Glomerular endothelial cell (primary cell): ENCODE measurements at places on chromosomes 6 and 20. TPM values are rescaled to one million over a fixed set of nuclear protein-coding genes. Genes with fewer than 3 reads are reported as not detected.

- no peak for DNase-seq
Measured at GRCh38 chr6:12000174-12000573, 11.9 kb upstream of the HIVEP1 start.

DNA sequence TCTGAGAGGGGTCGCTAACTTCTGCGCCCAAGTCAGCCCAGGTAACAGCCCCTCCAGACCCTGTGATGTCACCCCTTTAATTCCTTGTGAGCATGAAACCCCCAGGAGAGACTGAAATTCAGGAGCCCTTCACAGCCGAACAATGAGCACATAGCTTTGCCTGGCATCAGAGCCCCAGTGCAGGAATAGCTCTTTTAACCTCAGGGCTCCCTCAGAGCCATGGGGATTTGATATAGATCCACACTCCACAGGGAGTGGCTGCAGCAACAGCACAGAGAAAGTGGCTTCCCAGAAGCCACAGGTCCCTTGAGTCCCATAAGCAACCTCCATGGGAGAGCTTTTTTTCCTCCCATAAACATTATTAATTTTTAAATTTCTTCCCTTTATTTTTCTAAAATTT lies 150.0 kb upstream of the MARCKS start:
- DNase-seq, result no peak

- DNase-seq, result no peak
Measured at GRCh38 chr6:107618672-107619071, 128.8 kb downstream of the SOBP start.

GRCh38 chr6:142886431-142887170 lies 58.4 kb downstream of the HIVEP2 start:
- DNase-seq, result no peak

DNA sequence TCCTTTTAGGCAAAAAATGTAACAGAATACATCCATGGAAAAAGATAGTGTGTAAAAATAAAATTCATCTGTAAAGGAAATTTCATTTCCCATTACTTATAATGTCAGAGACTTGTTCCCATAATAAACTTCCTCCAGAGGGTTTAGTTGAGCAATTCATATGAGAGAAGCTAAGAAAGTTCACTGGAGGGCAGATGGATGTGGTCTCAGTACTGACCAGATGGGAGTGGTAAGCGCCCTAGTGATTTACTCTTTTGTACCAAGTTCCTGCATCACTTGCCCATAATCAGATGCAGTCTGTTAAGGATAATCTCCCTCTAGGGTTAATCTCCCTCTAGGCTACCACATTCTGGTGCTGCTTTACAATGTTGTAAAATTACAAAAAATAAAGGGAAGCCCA lies 61.7 kb downstream of the ESF1 start:
- DNase-seq, result no peak

- DNase-seq, result no peak
Measured at GRCh38 chr6:35507221-35507620, 5.5 kb downstream of the TULP1 start.

DNA sequence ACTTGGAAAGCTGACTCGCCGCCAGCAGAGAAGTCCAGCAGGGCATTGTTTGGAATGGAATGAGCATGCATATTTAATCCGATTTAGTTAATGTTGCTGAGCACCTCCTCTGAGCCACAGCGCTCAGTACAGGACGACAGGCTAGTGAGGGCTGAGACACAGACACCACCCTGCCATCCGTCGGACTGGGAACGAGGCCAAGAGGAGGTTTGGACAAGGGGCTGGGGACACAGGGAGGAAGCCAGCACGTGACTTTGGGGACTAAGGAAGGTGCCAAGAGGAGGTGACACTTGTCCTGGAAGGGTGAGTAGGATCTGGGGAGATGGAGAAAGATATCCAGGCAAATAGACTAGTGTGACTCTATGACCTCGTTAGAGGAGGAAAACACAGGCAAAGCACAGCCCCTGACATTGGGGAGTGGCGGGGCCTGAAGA lies 152.5 kb upstream of the ECI2 start:
- no peak for DNase-seq

GRCh38 chr6:137230547-137230946 lies 11.4 kb upstream of the IFNGR1 start:
- DNase-seq, result no peak

DNA sequence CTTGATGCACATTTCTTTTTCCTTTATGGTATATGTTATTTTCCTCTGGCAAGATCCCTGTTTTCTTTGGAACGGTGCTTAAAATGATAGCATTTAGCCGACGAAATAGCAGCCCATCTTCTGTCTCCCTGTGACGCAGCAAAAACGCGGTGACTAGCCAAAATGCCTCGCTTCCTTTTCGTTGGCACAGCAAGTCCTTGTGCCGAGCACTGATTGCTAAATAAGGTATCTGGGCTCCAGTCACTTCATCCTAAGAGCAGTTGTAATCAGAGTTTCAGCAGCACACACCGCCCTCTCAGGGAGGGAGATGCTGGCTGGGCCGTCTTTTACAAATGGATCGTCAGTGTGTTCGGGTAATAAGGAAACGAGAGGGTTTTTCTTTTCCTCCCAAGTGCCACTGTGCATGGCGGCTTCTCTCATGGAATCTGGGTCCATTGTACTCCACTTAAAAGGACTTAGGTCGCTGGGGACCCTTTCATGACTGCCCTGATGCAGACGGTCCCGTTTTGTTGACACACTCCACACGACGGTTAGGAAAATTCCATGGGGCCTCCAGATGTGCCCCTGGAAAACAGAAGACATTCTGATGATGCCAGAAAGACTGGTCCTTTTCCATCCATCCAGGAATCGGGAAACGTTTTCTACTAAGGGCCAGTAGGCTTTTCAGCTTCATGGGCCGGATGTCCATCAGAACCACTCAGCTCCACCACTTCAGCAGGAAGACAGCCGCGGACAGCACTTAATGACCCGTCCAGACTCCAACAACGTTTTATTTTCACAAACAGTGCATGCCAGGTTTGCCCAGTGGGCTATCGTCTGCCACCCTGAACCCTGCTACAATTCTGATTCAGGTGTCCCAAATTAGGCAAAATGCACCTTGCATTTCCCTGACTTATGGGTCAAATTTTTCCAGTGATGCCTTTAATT lies 185.5 kb downstream of the CDH4 start:
- no peak for DNase-seq

DNA sequence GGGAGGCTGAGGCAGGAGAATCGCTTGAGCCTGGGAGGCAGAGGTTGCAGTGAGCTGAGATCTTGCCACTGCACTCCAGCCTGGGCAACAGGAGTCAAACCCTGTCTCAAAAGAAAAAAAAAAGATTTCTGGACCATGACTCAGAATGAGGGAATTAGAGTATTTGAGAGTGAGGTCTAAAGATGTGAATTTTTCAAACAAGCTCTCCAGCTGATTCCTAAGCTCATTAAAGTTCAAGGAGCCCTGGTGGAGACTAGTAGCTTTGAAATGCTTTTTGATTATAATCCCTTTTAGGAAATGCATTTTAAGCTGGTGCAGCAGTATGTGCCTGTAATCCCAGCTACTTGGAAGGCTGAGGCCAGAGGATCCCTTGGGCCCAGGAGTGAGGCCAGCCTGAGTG lies 21.8 kb upstream of the SRF start:
- no peak for DNase-seq

DNA sequence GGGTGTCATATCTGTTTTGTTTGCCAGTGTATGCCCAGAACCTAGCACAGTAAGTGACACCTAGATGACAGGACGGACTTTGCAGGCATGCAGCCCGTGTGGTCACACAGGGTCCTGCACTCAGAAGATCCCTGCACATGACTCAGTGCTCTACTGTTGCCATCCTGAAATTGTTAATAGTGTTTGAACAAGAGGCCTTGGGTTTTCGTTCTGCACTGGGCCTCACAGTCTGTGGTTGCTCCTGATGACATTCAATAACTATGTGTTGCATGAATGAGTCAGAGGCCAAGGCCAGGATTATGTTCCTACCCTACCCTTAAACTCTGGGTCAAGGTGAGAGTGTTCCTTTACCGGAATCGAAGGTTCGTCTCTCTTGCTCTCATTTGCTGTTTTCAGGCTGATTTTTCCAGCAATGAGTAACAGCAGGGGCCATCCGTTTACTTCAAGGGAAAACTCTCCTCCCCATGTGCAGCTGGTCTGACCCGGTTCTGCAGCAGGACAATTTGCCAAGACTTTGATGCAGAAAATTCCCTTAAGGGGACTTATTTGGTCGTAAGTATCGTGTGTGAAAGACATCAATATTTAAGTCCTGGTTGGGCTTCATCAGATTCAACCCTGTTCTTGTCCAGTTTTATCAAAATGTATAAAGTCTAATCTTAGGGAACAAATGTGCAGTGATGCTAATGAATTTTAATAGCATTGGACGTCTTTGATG lies 13.0 kb upstream of the PFDN4 start:
- no peak for DNase-seq

GRCh38 chr6:13139119-13139518 lies 189.2 kb downstream of the TBC1D7 start:
- DNase-seq, result no peak

- no peak for DNase-seq
Measured at GRCh38 chr20:14992153-14992552, 654.7 kb upstream of the FLRT3 start.

- no peak for DNase-seq
Measured at GRCh38 chr6:5498579-5498899, 237.2 kb downstream of the FARS2 start.

Gene TMEM200A
- total RNA-seq, result 9.3 and 15.9 TPM in 2 replicates

Gene FBXO30
- 7.6 and 8.0 TPM in 2 replicates for total RNA-seq

Gene ADGRF1
- total RNA-seq, result 0.82 TPM in 1 of 2 replicates, not detected in the other

Gene C6orf118
- total RNA-seq, result not detected in 2 replicates

Gene FAM83C
- not detected in 2 replicates for total RNA-seq

Gene HLA-DMB
- 0.48 and 1.8 TPM in 2 replicates for total RNA-seq

Gene FIG4
- total RNA-seq, result 12.8 and 18.9 TPM in 2 replicates

Gene CPXM1
- total RNA-seq, result 4.3 and 12.5 TPM in 2 replicates

Gene SMPDL3A
- 7.5 and 13.0 TPM in 2 replicates for total RNA-seq

Gene BPIFB1
- not detected in 2 replicates for total RNA-seq

Gene CNR1
- 0.34 TPM in 1 of 2 replicates, not detected in the other for total RNA-seq
